Head of caudate nucleus (tissue), 42 donors: ENCODE measurements at places on chromosomes 3 and 15.

- DNase-seq, result no peak
Measured at GRCh38 chr15:62301993-62302675, 137.0 kb upstream of the C2CD4B start.

- DNase-seq, result peak; percentile 67
Measured at GRCh38 chr15:101578443-101578894, 73.7 kb downstream of the TM2D3 start.

DNA sequence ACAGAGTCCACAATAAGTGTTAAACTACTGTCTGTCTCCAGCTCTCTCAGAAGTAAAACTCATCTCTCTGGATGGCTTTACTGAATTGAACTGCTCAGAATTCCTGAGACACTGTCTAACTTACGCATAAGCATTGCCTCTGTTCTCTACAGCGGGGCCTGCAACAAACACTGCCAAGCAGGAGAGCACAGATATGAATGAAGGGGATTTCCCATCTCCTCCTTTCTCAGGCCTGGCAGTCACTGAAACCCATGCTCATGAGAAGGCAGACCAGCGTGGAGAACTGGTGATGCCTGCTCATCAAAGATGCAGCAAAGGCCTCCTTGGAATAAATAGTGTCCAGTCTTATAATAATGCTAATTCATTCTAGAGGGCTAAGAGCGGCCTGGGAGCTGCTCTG is 10.3 kb downstream of the RASGRP1 start:
- DNase-seq, result no peak

- no peak for DNase-seq
Measured at GRCh38 chr3:195224980-195225580, 45.9 kb downstream of the XXYLT1 start.

GRCh38 chr15:69524296-69524695 is 71.7 kb downstream of the RPLP1 start:
- no peak for DNase-seq

DNA sequence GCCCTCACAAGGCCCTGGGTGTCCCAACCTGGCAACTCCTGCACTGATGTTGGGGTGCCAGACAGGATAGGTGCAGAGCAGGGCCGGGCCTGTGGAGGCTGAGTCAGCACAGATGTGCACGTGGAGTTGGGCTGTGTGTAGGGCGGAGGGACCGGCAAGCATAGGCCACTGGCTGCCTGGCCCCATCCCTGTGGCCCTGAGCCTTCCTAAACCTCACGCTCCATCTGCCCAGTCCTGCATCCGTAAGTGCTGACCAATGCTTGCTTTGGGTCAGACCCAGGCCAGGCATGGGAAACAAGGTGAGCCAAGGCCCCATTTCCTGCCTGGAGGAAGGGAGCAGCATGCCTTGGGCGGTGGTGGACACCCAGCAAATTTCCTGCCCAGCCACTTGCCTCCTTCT is 5.8 kb upstream of the IQSEC1 start:
- DNase-seq, result no peak

DNA sequence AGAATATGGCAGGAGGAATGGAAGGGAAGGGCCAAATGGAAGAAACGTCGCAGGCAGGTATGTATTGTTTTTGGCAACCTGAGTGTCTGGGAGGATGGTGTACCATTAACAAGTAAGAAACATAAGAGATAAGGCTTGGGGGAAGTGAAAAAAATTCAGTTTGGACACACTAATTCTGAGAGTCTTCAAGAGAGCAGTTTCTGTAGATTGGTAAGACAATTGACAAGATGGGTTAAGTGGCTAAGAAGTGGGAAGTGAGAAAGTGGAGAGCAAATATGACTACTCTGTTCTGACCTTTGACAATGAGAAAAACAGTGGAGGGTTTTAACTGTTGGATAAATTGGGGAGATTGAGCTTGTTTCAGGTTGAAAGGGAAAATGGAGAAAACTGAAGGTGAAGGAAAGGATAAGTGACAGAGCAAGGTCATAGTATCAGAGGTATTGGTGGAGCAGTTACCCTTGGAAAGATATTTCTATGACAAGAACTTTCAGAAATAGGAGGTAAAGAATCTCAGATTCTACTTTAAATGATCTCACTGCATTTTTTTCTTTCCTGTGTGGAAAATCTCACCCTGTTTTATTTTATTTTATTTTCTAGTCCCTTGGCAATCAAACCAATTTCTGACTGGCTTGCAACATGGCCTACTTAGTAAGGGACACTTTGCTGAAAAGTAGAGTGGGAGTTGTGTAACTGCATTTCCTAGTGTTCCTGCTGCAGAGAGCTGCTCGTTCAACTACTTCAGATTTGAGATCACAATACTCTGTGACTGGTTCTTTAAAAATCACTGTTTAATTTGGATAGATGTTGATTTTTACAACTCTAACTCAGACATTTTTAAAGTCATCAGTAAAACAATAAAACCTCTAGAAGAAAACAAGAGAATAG is 23.1 kb upstream of the GABPB1 start:
- DNase-seq, result no peak

- no peak for DNase-seq
Measured at GRCh38 chr15:42621386-42621785, 46.0 kb downstream of the STARD9 start.

GRCh38 chr15:92266796-92267685 is 126.6 kb upstream of the ST8SIA2 start:
- DNase-seq, result no peak

DNA sequence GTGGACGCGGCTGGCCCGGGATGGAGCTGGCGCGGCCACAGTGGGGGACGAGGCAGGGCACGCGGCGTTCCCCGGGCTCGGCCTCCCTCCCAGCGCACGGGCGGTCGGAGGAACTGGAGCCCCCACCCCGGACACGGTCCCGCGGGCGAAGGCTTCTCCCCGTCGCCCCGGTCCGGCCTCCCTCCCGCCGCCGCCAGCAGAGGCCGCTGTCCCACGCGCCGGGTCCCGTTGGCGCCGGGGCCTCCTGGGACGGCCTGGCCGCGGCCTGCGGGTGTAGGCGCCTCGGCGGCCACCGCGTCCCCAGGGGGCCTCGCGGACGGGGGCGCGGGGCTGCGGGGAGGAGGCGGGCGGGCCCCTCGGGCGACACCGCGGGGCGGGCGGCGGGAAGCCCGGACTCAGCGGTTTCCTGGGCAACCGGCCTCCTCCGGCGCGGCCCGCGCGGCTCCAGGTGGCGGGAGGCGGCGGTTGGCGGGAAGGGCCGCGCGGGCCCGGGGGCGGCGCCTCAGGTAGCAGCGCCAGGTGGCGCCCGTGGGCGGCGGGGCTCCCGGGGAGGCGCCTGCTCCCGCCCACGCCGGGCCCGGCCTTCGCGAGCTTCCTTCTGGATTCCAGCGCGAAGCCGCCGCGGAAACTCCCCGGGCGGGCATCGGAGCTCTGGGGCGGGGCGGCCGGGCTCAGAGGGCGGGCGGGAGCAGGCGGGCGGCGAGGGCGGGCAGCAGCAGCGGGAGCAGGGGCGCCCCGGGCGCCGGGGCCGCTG is 26.7 kb downstream of the MELTF start:
- DNase-seq, result peak; percentile 50

DNA sequence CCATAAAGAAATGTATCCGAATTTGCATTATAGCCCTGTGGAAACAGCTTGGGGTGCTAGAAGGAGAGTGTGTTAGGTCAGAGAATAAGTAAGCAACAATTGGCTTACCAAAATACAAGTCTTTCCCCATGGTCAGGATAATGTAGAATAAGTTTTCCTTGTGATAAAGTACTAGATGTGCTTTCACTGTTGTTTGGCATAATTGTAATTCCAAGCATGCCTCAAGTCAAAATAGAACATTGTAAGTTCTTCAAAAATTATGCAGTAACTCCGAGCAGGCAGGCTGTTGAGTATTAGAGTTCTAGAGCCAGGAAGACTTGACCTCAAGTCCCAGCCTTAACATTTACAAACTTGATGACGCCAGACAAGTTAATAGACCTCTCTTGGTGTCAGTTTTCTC is 242.0 kb downstream of the TUSC7 start:
- no peak for DNase-seq

DNA sequence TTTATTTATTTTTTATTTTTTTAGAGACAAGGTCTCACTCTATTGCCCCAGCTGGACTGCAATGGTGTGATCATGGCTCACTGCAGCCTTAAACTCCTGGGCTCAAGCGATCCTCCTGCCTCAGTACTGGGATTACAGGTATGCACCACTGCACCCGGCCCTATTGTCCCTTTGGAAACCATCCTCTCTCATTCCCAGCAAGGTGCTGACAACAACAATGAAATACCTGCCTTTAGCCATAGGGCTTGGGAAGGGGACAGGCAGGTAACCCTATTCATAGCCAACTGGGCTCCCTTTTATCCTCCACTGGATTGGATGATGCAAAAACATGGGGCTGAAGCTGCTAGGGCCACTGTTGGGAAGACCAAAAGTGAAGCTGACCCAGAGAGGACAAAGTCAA is 43.1 kb downstream of the SCAP start:
- no peak for DNase-seq

DNA sequence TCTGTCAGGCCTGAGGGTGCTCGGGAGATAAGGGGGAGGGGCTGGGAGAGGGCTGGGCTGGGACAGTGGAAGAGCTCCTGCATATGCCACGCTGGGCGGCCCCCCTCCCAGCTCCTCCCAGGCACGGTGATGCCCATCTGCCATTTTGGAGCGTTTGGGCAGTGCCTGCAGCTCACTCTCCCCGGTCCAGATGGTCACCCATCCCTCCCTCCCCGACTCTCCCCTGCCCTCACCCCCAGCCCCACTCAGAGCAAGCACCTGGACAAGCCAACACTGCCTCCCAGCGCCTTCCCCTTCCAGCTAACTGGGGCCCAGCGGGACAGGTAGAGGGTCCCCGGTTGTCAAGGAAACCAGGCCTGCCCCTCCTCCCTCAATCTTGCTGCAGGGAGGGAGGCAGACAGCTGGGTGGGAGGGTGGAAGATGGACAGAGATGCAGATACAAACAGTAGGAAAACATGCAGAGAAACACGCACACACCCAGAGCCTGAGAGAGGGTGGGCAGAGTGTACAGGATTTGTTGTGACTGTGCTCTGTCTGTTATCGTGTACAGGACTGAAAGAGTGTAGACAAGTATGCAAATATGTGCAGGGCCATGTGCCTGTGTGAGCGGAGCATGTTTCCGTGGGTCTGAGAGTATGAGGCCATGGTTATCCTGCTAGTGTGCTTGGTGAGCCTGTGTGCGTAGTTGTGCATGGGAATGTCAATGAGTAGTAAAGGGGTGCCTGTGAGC is 17.5 kb upstream of the CORO2B start:
- DNase-seq, result no peak

DNA sequence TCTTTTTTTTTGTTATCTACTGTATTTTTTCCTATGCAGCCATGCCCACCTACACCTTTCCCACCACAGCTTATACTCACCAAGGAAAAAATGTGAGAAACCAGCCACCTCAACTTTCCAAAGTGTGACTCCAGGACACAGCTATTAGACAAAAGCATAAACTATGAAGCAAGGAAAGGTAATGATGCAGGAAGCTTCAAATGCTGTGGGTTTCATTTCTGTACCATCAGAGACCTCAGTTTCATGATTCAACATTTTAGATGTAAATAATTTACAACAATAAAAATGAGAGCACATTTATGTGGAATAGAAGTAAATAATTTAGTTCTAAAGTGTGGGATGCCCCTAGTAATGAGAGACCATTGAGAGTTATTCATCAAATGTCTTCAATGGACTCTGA is 115.1 kb downstream of the CDIN1 start:
- DNase-seq, result no peak

GRCh38 chr3:177679568-177680471 is 482.5 kb upstream of the TBL1XR1 start:
- DNase-seq, result no peak

- no peak for DNase-seq
Measured at GRCh38 chr3:171225708-171226107, 199.2 kb upstream of the SLC2A2 start.

DNA sequence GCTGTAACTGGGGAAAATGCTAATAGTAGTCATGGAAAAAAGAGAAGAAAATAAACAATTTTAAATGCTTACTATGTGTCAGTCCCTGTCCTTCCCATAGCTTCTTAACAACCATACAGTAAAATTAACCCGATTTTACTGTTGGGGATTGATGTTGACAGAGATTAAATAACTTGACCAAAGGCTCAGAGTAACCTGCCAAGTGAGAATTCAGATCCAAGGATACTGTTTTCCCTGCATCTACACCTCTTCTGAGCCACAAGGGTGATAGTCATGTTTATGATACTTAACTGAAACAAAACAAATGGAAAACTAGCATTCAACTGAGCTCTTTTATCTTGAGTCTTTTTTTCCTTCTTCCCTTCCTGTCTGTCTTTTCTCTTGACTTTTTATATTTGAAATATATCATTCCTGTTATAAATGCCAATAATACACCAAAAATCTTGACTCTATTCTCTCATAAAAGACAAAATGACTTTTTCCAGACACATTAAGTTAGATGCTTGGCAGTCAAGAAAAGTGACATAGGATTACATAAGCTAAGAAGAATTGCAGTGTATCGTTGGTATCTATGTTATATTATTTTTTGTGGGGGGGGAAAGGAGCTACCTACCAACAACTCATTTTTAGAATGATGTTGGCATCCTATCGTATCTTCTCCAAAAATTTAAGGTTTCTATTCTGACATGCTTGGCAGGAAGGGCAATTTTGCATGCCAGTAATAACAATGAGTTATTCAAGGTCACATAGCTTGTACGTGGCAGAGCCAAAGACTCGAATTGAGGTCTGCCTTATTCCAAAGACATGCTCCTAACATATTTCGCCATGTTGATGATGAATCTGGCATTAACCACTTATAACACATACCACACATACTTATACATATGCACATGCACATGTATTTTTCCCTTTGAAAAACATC is 306.6 kb upstream of the KCNH8 start:
- DNase-seq, result no peak

DNA sequence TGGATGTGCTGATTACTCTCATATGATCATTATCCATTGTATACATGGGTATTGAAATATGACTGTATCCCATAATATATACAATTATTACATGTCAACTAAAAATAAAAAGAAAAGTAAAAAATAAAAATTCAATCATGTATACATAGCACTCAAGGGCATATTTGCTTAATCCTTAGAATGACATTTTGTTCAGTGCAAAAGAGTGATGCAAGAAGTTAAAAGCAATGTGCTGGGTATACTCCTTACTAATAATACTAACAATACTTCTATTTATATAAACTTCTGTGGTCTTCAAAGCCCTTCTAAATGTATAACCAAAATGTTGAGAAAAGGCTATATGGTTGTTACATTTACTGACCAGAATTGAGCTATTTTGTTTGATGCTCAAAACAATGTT is 23.2 kb upstream of the TM4SF1 start:
- DNase-seq, result no peak

DNA sequence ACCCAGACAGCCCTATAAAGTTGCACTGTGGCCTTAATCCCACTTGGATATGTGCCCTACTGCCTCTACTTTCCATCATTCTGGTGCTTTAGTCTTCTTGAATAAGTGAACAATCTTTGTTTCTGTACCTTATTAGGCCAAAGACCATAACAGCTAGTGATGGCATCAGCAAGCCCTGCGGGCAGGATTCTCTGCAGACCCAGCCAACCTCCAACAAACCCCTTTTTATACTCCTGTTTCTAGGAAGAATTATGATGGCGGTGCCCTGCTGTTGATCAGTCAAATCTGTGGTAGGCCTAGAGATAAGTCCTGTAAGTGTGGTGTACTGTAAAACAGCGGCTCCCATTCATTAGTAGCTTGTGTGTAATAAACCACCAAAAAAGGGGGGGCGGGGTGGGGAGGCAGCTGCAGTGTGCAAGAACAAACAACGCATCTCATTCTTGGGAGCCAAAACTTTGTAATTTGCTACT is 40.5 kb downstream of the SOX2 start:
- peak; percentile 35 for DNase-seq
